ENCODE measurements at places on chromosomes 5 and 9.
A peak's percentile ranks its signal among the peaks of the same experiment; 100 is the strongest.

DNA sequence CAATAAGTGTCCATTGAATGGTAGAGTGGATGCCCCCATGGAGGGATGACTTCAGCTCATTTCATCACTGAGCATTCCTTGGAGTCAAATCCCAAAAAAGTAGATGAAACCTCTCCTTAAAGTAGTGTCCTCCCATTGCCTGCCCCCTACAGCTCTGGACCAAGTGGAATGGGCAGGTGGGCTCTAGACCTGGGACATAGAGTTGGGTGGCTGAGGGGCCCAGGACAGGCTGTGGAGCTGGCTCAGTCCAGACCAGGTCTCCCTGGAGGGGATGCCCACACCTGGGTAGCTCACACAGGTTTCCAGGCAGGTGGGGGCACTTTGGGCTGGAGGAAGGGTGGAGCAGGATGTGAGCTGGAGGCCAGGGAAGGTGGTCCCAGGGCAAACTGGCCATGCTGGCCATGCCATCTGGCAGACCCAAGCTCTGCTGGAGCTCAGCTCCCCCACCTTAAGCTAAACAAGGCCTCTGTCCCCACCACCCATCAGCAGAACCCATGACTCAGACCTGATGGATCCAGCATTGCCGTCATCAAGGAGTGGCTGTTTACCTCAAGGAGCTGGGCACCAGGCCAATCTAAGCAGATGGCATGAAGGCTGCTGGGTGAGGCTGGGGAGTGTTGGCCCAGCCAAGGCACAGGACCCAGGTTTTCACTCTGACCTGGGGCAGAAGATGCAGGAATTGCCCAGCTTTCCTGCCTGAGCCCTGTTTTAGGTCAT is 6.2 kb upstream of the SPINK4 start:
- no peak for DNase-seq

DNA sequence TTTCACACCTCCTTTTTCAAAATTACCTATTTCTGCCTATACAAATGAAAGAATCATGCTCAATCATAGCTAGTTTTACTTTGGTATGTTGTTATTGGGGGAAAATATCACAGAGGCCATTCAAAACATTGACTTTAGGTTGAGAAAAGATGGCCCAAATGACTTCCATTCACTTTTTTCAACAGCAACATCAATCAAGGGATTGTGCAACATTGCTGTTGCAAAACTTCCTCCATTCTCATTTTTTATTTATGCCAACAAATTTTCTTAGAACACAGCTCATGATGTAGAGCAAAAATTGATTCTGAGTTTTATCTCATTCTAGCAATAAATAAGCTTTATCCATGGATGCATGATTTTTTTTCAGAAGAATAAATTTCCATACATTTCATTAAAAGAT is 93.6 kb upstream of the RORB start:
- no peak for DNase-seq

DNA sequence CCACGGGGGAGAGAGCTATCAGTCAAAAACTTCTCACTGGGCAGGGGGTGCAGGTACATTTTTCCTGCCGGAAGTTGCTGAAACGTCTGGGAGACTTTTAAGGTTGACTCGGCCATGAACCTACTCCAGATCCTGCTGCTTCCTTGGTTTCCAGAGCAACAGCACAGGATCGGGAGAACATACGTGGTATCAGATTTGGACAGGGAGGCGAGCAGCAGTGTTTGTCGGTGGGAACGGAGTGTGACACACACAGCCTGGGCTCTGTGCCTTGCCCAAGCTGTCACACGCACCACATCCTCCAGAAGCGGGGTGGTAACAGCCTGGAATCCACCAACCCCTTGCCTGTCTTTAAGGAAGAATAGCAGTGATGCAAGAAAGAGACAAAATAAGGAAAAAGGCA is 276.5 kb downstream of the SLIT3 start:
- DNase-seq: no peak

DNA sequence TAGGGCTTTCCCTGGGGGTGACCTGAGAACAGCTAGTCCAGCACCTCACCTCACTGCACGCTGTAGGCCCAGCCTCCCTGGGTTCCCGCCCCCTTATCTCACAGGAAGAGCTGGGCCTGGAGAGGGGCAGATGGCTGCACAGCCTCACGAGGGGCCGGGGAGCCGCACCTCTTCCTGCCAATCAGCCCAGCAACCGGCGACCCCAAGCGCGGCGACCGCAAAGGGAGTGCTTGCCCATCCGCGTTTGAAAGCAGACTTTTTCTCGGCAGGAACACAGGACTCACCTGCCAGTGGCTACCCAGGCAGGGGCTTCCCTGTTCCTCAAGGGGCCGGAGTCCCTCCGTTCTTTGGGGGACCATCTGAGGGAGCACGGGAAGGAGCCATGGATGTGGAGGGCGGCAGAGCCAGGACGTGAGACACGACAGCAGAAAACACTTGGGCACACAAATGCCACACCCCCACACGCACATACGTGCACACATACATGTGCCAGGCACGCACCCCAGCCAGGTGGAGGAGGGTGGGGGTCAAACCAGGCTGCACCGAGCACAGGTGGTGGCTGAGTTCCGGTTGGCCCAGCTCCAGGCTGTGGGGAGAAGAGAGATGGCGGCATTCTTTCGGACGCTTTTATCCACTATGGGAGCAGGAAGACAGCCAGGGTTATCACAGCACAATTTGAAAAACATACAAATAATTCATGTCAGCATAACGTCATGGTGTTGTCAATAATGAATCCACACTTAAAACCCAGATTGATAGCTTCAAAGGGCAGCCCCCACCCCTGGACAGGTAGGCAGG is 11.3 kb downstream of the TMEM250 start:
- DNase-seq: no peak

- no peak for DNase-seq
Measured at GRCh38 chr9:129108083-129108804, 2.3 kb downstream of the CRAT start.

- no peak for DNase-seq
Measured at GRCh38 chr9:86272221-86272620, 10.1 kb downstream of the ISCA1 start.

DNA sequence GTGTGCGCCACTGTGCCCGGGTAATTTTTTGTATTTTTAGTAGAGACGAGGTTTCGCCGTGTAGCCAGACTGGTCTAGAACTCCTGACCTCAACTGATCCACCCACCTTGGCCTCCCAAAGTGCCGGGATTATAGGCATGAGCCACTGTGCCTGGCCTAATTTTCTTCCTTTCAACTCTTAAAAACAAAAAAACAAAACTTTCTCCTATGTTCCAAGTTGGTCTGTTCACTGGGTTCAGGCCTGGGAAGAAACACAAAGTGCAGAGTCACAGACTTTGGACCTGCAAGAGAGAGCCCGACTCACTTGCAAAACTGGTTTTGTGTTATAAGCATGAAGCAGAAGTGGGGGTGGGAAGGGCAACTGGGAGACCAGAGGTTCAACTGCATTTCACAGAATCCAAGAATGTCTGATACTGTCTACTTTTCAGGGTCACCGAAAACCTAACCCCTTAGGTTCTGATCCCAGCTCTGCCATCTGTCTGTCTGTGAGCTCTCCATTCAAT is 5.2 kb upstream of the HDHD3 start:
- DNase-seq: no peak

DNA sequence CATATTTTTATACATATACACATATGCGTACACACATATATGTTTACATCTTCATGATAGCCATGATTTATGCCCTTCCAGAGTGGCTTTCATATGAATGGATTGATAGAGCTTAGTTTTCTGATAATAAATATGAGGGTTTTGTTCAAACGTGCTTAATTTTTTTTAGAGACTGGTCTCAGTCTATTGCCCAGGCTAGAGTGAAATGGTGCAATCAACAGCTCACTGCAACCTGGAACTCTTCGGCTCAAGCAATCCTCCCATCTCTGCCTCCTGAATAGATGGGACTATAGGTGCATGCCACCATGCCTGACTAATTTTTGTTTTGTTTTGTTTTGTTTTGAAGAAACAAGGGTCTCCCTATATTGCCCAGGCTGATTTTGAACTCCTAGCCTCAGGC is 48.6 kb upstream of the ZSWIM6 start:
- no peak for DNase-seq

- no peak for DNase-seq
Measured at GRCh38 chr9:35516479-35516878, 26.6 kb downstream of the RUSC2 start.

DNA sequence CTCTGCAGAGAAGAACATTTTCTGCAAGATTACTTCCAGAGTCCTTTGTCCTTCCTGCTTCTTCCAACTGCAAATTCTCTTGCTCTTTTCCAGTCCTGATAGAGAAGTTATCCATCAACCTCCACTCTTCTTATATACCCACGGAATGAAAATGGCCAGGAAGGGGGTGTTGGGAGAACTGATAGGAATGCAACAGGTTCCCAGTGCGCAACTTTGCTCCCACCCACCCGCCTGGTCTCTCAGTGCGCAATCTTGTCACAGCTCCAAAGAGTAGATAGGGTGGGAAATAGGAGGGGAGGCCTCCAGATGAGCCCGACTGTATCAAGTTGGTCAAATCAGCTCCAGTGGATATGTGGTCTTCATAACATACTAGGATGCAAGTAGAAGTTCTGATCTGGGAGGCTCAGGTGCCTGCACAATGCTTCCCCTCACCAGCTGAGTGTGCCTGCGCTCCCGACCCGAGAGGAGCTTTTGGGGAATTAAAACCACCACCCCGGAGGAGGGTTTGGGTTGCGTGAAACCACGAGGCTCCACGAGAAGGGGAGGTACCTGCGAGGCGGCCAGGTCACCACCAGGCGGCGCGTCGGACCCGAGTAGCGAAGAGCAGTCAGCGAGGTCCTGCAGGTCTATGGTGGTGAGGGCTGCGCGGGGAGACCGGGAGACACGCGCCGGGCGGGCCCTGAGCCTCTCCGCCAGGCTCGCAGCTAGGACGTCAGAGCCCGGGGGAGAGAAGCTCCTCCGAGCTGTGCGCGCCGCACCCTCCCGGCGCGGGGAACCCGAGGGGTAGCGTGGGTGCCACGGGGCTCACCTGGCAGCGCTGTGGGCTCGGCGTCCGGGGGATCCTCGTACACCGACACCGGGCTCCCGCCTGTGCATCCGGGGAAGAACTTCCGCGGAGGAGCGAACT is 835 bp downstream of the MCIDAS start:
- DNase-seq: no peak

DNA sequence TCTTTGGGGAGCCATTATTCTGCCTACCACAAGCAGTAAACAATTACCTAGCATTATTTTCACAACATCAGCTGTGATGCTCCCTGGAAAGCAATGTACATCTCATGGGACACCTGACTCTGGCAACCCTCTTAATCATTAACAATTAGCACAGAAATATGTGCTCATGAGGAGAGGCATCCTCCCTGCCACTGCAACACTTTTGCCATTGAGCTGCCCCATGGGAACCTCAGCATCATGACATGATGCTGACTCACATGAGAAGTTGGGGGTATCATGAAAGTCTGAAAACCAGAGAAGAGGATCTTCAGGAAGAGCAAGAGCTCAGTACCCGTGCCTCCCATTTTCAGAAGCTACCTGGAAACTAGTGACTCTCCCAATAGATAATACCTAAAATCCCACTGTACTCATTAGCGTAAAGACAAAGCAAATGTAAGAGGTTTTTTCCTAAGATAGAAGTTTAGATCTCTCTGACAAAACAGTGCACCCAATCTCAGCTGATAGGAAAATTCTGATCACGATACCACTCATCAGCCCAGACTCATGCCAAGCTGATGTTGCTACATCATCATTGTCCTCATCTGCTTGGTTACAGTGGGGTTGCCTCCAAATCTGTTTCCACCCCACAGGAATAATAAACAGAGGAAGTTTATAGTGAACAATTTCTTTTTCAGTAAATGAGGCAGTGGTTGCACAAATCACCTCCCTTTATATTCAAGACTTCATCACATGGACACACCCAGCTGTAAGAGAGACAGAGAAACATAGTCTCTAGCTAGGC is 244.5 kb downstream of the NR2F1-AS1 start:
- DNase-seq: no peak

DNA sequence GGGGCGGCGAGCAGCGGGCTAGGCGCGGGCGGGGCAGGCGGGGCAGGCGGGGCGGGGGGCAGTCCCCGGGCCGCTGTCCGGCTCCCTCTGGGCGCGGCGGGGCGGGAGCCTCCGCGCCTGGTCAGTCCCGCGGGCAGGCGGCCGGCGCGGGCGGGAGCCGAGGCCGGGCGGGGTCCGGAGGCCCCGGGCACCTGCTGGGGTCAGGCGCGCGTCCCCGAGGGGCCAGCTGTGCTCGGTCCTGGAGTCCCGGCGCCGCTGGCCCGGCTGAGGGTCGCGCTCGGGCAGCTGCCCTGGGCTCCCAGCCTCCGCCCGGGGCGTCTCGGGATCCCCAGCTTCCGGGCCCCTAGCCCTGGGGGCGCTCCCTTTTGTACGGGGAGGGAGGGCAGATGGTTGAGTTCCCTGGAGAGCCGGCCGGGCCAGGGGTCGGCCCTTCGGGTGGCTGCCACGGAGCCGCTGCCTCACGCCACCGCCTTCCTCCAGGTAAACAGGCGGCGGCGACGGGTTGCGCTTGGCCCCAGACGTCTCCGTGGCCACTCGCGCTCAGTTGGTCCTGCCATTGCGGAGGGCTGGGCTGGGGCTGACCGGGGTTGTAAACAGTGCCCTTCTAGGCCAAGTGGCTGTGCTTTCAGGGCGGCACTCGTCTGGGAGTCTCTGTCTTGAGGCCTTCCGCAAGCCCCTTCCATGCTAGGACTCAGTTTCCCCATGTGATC is 473 bp downstream of the ZBTB34 start:
- DNase-seq: no peak

DNA sequence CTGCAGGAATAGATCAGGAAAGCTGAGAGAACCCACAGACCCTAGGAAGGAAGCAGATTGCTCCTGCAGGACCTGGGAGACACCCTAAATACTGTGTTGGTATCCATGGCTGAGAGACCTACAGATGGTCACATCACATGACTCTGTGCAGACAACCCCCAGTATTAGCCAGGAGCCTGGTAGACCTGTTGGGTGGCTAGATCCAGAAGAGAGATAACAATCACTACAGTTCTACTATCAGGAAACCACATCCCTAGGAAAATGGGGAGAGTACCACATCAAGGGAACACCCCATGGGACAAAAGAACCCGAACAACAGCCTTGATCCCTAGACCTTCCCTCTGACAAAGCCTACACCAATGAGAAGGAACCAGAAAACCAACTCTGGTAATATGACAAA is 24.2 kb upstream of the MELK start:
- no peak for DNase-seq

DNA sequence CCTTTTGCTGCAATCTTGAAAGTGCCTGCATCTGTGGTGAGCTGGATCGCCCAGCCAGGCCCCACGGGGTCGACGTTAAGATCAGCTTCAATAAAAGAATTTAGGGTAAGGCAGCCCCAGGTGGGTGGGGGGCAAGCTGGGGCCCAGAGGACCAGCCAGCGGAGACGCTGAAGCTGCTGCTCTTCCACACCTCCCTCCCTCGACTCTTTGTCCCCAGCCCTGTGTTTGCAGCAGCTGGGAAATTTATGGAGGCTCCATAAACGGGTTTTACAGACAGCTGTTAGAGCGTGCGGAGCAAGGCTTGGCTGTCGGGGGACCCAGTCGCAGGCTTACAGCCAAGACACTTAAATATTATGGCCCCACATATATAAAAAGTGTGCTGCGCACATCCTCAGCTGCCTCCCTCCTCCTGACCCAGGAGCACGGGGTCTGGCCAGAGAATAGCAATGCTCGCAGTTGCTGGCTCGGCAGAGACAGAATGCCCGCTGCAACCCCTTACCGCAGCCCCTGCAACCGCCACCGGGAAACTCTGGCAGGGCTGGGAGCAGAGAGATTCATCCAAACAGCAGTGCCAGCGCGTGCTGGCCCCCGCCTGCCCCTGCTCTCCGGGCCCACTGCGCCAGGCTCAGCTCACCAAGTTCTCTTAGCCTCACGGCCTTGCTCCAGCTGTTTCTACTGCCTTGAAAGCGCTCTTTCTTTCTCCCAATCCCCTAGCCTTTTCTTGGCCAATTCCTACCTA is 28.4 kb upstream of the MVB12B start:
- peak; percentile 25 for DNase-seq

- no peak for DNase-seq
Measured at GRCh38 chr9:72814083-72814597, 138.7 kb downstream of the ALDH1A1 start.
